Esophagus (tissue), 2 donors: ENCODE measurements at places on chromosomes 5 and 9. TPM values are rescaled to one million over a fixed set of nuclear protein-coding genes. Genes with fewer than 3 reads are reported as not detected.

Gene PSMB7
- 190 TPM for polyA plus RNA-seq

Gene SMIM33
- polyA plus RNA-seq, result 0.02 TPM

Gene EDIL3
- polyA plus RNA-seq, result 2.7 TPM

Gene NTRK2
- 1.2 TPM for polyA plus RNA-seq

Gene ACTBL2
- not detected for polyA plus RNA-seq

Gene OR1Q1
- polyA plus RNA-seq, result not detected

Gene PGM5
- polyA plus RNA-seq, result 5.3 TPM

Gene BTNL8
- 0.07 TPM for polyA plus RNA-seq
